ENCODE measurements at places on chromosomes 3 and 15.

GRCh38 chr3:160331127-160331937, 67.7 kb downstream of the IFT80 start:
- DNase-seq, result no peak

- no peak for DNase-seq
These were observed 35.6 kb upstream of the KCNMB2 start for GRCh38 chr3:178500631-178501030.

DNA sequence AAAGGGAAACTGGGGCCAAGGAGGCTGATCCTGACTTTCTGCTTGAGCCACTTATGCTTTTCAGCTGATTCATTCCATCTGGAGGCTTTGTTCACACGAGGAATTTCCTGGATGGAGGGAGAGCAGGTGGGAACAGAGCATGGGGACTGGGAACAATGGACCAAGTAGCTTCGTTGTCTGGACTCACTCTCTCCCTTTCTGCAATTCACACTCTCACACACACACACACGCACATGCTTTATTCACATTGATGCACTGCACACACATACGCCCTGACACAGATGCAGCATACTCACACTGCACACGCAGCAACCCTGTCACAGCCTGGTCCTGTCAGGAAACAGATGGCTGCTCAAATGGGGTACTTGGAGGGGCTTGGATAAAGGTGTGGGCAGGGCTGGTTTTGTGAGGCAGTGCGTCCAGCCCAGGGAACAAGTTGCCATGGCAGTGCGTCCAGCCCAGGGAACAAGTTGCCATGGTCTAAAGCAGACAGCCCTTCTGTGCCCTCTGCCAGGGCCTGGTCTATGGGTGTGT, 19.8 kb upstream of the CHCHD6 start:
- peak; percentile 33 for DNase-seq

DNA sequence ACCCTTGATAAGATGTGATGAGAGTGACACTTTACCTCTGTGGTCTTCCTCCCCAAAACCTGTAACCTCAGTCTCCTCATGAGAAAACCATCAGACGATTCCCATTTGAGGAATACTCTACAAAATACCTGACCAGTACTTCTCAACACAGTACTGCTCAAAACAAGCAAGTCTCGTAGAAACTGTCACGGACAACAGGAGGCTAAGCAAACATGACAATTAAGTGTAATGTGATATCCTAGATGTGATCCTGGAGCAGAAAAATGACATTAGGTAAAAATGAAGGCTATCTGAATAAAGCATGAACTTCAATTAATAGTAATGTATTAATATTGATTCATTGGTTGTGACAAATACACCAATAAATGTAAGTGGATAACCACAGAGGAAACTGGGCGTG, 113.6 kb downstream of the CACNA2D3 start:
- DNase-seq, result no peak

DNA sequence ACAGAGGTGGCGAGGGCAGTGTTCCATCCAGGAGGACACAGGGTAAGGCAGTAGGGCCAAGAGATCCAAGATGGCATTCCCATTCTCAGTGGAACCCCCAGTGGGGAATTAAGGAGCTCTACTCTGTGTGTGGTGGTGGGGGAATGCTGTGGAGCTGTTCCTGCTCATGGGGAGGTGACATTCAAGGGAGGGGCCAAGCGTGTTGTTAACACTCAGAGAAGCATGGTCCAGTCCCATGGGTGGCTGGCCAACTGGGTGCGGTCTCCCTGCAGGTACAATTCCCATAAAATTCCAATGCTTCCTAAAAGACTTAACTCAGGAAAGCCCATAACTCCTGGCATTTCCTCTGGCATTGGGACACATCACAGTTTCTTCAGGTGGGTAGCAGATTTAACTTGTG, 2.3 kb downstream of the CAMP start:
- no peak for DNase-seq

DNA sequence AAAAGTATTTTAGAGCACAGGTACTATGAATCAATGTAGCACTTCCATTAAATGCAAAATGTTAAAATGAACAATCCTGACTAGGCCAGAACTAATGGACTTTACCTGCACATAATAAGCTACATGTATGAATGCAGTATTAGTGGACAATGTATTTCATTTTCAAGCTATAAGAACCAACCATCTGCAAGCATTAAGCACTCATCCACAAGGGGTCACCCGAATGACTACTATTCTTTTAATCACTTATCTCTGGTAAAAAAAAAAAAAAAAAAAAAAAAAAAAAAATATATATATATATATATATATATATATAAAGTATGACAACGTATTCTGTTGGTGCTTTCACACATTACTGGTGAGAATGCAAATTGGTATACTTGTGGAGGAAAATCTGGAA, 7.2 kb downstream of the HERC1 start:
- DNase-seq, result peak; percentile 82

DNA sequence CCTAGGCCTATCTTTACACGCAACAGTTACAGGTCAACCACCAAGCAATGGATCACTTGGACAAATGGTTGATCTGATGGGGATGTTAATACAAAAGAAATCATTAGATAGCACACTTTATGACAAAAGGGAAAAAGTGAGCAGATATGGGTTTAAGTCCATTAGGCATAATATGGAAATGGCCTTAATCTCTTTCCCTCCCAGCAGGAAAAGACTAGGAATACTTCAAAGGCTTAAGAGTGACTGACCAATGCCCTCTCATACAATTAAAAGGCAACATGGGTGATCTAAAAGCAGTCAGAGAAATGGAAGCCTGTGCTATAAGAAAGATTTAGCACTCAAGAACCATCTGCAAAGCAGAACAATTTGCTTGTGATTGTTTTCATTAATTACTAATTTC, 3.3 kb downstream of the PRTG start:
- no peak for DNase-seq

DNA sequence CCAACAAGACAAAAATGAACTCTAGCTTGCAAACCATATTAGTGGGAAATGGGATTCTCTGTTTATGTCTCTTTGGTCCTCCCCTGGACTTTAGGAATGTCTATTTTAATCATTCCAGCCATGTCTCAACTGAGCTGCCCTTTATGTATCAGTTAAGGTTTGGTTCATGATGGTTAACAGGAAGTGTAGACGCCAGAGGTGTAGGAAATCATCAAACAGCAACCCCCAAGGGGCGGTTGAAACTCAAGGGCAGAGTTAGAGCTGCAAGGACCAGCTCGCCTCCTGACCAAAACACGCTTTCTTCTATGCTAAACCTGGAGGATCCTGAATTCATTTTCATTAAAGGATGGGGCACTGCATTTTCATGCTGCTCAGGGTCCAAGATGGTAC, 53.7 kb upstream of the HEG1 start:
- no peak for DNase-seq

GRCh38 chr3:177041730-177042551, 155.3 kb downstream of the TBL1XR1 start:
- no peak for DNase-seq

Measured in hematopoietic multipotent progenitor cell (in vitro differentiated cells).